Activated CD4-positive, alpha-beta memory T cell treated with anti-CD3 and anti-CD28 coated beads for 36 hours (primary cell): ENCODE measurements at places on chromosomes 1 and 21.

DNA sequence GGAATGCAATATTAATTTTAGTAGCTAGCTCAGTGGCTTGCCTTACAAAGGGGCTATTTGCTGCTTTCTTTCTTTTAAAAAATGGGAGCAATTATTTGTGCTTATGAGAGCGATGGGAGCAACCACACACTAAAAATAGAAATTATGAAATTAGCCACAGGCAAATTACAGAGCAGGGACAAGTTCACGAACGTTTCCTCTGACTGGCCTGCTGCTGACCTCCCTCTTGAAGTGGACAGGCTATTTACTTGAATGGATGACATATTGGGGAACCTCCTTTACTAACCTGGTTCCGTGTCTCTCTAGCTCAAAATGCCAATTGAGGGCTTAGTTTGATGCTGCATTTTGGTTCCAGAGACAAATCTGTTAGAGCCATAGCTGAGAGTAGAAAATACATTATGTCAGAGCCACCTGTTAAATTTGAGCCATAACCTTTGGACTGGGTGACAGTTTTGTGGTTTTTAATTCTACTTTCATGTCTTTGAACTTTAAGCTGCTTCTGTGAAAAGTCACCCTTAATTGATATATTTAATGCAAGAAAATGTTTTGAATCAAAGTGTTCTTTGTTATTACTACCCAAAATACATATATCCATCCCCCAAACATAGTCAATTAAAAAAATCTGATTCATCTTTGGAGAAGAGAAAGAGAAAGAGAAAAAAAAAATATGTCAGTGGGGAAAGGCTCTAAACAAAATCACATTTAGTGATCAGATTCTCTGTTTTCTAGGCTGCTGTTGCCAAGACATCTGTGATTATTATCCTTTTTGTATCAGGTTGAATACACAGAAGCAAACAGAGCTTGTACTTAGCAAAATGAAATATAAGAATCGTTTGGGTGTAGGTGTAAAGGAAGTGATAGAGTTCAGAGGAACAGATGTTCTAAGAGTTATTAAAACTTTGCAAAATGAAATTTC lies 351.9 kb downstream of the ADGRL2 start:
- no peak for DNase-seq

DNA sequence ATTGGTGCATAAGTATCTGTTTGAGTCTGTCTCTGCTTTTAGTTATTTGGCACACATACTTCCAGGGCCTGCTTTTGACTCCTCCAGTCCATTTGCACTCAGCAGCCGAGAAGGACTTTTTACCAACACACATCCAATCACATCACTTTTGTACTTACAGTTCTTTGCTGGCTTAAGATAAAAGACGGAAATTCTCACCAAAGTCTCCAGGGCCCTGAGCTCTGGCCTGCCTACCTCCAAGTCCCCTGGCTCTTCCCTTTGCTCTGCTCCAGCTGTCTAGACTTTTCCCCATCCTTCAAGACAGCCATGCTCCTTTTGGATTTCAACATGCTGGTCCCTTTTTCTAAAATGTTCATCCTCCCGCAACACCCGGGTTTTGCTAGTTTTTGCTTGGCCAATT lies 2.2 kb upstream of the EVA1C start:
- no peak for DNase-seq

DNA sequence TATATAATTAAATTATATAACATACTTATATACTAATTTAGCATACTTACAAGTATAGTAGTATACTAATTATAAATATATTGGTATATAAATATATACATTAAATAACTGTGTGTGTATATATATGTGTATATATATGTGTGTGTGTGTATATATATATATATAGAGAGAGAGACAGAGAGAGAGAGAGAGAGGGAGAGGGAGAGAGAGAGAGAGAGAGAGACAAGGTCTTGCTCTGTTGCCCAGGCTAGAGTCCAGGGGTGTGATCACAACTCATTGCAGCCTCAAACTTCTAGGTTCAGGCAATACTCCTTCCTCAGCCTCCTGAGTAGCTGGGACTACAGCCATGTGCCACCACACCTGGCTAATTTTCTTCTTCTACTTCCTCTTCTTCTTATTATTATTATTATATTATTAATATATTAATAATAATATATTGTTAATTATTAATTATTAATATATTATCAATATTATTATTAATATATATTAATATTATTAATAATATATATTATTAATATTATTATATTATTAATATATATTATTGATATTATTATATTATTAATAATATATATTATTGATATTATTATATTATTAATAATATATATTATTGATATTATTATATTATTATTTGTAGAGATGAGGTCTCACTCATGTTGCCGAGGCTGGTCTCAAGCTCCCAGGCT lies 185.5 kb downstream of the CRB1 start:
- no peak for DNase-seq

GRCh38 chr1:82177192-82177591 lies 376.5 kb downstream of the ADGRL2 start:
- no peak for DNase-seq

GRCh38 chr1:88680911-88681622 lies 3.0 kb upstream of the PKN2 start:
- DNase-seq, result no peak

GRCh38 chr1:30735668-30736498 lies 12.5 kb upstream of the MATN1 start:
- no peak for DNase-seq

GRCh38 chr1:220818421-220819173 lies 31.9 kb downstream of the MTARC1 start:
- no peak for DNase-seq

- no peak for DNase-seq
Measured at GRCh38 chr1:171424494-171424893, 60.8 kb upstream of the PRRC2C start.

DNA sequence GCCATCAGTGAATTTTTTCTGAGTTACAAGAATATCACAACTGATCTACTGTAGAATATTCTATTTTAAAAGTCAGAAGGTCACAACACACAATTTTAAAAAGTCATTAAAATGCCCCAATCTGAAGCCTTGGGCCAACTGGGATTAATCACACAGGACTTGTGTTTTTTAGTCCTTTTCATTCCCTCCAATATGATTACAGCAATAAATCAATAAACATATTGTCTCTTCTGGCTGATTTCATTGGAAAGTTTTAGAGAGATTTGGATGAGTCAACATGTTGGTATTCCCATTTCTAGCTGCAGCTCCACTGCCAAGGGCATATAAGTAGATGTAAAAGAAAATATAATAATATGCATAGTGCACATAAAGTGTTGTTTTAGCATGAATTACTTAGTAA lies 85.8 kb downstream of the NIBAN1 start:
- no peak for DNase-seq

GRCh38 chr1:174165471-174166137 lies 6.3 kb downstream of the RABGAP1L start:
- DNase-seq, result no peak

- DNase-seq, result no peak
Measured at GRCh38 chr1:89966656-89967055, 28.3 kb upstream of the ZNF326 start.

GRCh38 chr1:192994141-192994540 lies 65.0 kb downstream of the UCHL5 start:
- no peak for DNase-seq

- no peak for DNase-seq
Measured at GRCh38 chr21:27683292-27683691, 716.4 kb upstream of the ADAMTS5 start.

- peak; percentile 77 for DNase-seq
Measured at GRCh38 chr1:91712981-91713841, 172.7 kb downstream of the TGFBR3 start.

DNA sequence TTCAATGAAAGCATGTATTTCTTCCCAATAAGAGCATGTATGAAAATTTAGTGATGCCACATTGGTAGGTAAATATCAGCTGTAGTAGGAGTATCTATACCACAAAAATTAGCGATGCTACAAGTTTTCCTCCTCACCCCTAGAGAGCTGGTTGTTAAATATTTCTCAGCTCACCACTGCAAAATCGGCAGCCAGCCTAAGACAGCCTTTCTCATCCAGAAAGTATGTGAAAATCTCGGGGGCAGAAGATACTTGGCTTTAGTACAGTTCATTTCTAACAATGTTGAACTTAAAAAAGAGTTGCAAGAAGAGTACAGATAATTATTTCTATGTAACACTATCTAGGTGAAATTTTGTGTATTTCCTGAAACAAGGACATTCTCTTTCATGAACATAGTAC lies 235.4 kb downstream of the TPR start:
- no peak for DNase-seq

DNA sequence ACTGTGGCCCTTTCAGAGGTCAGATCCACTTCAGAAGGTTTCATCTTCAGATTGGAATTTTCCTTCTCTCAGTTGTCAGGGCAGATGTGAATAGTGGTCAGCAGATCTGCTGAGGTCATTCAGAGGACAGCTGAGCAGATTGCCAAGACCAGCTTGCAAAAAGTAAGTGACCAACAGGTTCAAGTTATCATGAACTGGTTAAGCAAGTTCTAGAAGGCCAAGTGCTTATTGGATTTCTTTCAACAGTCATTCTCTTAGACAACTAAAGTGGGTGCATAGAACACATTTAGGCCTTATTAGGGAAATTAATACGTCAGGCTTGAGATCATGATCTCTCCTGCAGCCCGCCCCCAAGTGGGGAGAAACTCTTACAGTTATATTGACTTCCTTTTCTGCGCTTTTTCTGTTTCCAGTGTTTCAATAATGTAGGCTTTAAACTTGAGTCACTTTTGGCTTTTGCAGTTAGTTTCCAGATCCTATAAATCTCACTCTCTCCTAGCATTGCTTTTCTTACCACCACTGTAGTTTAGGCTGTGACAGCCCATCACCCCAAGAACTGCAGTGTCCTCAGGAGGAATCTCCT lies 96.4 kb downstream of the C1orf21 start:
- no peak for DNase-seq

- DNase-seq, result peak; percentile 65
Measured at GRCh38 chr1:201020040-201020591, 3.4 kb downstream of the KIF21B start.

DNA sequence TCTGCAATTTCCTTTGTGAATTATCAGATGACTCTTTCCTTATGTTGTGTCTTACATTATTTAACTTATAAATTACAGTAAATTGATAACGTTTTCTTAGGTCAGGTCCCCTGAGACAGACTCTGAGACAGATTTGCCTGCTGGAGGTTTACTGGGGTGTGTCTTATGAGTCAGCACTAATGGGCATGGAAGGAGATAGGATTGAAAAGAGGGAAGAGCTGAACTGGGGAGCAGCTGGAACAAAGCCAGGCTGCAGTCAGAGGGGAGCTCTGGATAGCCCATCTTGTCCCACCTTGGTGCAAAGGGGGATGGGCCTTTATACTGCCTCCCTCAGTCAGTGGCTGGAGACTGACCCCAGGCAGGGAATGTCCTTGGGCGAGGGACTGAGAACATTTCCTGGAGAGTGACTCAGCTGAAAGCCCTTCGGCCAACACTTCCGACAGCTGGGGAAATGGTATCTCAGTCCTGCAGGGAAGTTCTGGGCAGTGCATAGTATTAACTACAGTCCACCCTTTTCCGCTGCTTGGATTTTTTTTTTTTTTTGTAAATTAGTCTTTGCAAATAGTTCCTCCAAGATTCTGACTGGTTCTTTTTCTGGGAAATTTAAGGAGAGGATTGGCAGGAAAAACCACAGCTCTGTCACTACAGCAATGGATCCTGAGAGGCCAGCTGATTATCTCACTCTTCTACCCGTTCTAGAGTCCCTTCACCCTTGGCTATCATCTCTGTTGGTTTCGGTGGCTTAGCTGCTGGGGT lies 39.1 kb upstream of the CDC42BPA start:
- DNase-seq, result no peak

DNA sequence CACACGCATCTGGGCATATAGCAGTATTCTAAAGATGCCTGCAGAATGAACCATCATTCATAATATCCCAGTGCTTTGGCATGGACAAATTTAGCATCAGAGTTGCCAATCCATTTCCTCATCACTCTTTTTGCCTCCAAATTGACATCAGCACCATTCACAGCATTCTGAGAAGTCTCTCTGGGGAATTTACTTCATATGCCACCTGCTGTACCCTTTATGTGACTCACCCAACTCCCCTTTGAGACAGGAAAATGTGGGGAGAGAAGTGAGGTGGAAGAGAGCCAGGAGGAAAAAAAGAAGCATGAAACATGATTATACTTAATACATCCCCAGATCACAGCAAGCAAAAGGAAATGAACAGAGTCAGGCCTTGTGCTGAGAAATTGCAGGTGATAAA lies 37.4 kb downstream of the RAB3B start:
- no peak for DNase-seq

DNA sequence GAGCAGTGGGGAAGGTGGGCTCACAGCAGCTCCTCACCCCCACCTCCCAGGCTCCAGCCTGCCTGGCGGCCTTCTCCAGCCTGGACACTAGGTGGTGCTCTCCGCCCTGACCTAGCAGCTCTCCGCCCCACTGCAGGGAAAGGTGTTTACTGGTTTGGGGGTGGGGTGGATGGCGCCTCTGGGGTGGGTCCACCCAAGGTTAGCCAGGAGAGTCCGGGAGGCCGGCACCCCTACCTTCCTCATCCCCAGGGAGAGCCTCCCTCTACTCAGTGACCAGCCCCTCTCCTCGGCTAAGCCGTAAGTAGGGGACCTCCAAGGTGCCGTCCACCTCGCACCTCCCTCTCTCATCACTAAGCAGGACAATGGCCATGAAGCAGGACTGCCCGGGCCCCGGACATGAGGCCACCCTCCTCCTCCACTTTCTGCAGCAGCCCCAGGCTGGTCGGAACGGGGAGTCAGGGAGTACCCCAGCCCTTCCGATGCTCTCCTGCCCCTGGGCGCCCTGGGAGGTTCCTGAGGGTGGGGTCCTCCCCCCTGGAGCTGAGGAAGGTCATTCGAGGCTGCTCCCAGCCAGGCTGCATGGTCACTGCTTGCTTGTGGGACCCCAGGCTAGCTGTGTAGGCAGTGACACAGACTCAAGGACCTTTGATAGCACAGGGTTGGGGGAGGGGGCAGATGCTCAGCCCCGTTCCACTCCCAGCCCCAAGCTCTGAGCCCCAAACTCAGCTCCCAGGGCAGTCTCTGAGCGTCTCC lies 101.4 kb upstream of the VAMP3 start:
- DNase-seq, result peak; percentile 66

- DNase-seq, result no peak
Measured at GRCh38 chr21:42925114-42925926, at the start of gene ERVH48-1. TSS of gene ERVH48-1 (minus strand) at chr21:42925630. CDS start at chr21:42919006, 6,624 bp downstream.

DNA sequence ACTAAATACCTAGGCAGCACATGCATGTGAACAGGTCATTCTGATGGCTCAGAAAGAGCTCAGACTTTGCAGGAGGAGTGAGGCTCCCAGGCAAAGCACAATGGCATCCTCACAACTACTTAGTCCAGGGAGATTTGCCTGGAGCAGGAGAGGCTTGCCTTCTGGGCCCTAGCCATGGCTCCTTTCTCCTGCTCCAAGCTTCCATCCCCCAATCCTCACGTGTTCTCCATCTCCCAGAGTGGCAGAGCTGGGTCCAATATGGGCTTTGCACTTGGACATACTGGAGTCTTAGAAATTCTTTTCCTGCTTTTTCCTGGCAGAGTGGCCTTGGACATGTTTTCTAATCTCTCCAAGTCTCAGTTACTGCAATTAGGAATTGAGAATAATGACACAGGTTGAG lies 15.8 kb downstream of the MYBPH start:
- DNase-seq, result no peak

DNA sequence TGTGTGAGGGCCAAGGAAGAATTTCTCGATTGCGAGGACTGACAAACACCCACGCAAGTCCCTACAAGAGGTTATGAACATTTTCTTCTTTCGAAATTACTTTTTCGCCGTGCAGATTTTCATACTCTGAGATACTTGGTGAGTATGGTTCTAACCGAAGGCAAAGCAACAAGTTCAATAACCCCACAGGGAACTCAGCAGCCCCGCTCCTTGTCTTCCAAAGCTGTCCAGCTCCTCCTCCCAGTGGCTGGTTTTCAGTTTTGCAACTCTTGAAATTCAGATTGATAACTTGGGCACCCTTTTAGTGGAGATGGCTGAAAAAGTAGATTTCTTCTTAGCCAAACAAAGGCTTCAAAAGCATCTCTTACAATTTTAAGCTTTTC lies 154.4 kb downstream of the SETD4 start:
- no peak for DNase-seq
